ENCODE measurements at places on chromosomes 1 and 21.
A peak's percentile ranks its signal among the peaks of the same experiment; 100 is the strongest.

GRCh38 chr1:46401154-46401913, 7.2 kb downstream of the FAAH start:
- DNase-seq = no peak

- DNase-seq = no peak
These were observed 1412.7 kb downstream of the KCNT2 start for GRCh38 chr1:195195423-195196057.

GRCh38 chr21:37658121-37658816, 258.0 kb downstream of the KCNJ6 start:
- no peak for DNase-seq

DNA sequence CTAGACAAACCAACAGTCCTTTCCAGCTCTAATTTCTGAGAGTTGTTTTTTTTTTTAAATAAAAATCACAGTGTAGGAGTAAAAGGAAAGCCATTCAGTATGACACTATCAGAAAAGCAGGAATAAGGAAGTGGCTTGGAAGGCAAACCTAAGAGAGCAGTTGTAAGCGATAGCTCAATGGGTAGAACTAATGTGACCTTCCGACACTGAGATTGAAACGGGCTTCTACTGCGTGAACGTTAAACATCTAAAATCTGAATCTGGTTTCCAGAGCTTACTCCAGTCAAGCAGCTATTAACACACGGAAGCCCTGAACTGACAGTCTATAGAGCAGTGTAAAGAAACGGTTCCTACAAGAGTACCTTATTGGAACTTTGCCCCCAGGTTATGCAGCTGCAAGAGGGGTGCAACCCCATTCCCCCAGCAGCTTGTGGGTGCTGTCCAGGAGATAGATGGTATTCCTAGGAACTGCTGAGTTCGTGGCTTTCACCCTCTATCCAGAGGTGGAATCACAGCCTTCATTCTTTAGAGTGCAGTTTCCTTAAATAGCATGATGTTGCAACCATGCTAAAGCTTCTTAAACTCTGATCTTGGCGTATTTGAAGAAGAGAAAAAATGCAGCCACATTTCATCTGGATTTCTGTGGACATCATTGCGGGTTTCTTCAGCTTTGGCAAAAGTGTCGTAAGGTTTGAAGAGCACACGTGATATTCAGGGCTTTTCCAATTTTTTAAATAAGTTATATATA, 3.3 kb upstream of the IRF2BP2 start:
- no peak for DNase-seq

GRCh38 chr1:151199873-151200581, 1.7 kb downstream of the PIP5K1A start:
- no peak for DNase-seq

GRCh38 chr21:33368124-33368523, 35.1 kb upstream of the IFNGR2 start:
- no peak for DNase-seq

DNA sequence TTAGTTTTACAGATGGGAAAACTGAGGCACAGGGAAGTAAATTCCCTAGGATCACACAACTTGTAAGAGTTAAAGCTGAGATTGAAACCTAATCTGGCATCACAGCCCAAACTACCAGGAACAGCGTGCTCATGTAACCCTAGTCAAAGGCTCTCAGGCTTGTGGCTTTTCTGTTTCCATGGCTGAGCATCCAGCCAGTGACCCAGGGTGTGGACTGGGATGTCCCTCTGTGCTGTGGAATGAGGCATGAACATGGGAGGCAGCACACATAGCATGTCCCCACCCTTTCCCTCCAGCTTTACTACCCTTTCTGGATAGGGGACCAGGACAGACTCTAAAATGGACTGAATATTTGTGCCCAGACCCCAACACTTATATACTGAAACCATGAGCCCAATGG, 35.1 kb upstream of the RGS16 start:
- no peak for DNase-seq

DNA sequence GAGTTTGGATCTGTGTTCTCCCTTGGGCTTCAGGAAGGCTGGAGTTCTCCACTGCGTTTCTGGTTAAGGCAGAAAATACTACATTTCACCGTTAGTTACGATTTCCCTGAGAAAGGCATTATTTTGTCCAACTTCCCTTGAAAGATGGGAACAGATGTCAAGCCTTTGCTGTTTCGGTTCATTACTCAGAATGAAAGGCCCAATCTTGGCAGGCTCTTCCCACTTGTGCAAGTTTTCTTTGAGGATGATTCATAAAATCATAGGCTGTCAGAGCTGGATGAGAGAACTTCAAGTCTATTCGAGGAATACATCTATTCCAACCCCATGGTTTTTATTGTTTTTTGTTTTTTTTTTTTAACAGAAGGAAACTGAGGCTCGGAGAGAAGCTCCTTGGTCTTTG, 205.2 kb downstream of the GRIK3 start:
- no peak for DNase-seq

GRCh38 chr1:201215531-201216357, 25.1 kb downstream of the IGFN1 start:
- DNase-seq = no peak

DNA sequence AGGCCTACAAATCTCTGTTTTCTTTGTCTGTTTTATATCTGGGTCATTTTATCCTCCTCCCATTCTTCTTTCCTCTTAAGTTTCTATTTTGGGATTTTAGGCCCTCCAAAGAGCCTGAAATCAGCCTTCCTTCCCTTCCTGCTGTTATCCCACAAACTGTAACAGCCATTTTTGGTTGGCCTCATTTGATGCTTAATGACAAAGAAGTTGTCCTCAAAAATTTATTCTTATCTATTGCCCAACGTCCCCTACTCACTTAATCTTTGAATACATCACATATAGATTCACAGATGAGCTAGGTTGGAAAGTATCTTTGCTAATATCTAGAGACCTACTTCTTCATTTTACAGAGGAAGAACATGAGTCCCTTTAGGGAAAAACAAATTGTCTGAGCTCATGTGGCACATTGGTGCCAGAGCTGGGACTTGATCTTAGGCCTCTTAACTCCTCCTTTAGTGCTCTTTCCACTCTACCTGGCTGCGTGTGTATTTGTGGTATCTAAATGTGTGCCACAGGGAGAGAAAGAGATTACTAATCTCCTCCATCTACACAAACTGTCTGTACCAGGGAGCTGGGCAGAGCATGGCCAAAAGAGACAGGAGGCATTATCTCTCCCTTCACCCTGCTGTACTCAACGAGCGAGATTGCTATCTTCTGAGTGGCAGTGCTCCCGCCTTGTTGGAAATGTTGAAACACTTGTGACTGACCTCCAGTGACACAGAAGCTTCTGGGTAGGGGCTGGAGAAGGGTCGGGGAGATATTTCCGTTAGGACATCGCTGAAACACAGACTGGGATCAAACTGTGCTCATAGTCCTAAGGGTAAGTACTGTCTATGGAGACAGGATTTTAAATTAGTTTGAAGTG, 30.1 kb downstream of the RHEX start:
- no peak for DNase-seq

- DNase-seq = no peak
These were observed 94.1 kb upstream of the PDE4B start for GRCh38 chr1:65698590-65698989.

GRCh38 chr21:44845418-44846223, 27.8 kb upstream of the SUMO3 start:
- peak; percentile 80 for DNase-seq

DNA sequence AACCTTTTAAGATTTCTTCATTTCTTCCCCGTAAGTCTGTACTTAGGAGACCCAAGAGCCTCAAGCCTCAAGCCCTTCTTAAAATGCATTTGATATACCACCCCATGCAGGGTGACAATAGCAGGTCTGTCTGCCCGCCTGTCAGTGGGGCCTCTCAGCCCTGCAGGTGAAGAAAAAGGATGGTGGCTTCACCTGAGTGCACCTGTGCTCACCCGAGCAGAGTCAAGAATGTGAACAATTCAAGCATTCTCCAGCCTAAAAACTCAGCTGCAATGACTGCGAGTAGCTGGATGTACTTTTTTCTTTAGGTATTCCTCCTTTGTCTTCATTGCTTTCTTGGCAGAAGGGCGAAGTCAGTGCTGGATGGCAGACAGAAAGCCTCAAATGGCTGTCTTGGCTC, 203.3 kb downstream of the LMX1A start:
- no peak for DNase-seq

DNA sequence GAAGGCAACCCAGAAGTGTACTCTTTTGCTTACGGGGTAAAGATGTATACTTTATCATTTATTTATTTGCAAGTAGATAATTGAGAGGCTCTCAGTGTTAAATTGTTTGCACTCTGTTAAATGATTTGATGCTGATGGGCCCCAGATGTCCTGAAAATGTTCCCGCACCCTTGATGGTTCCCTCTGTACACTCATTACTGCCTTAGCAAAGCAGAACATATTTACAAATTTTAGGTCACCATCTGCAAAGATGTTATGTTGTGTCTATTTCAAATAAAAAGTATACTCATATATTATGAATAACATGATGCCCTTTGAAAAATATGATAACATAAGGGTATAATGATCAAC, 240.5 kb upstream of the SNX7 start:
- DNase-seq = no peak
